Neural crest cell (in vitro differentiated cells): ENCODE measurements at places on chromosomes 1 and 21.

GRCh38 chr1:106957795-106958194, 98.7 kb upstream of the PRMT6 start:
- DNase-seq = no peak

GRCh38 chr1:65420590-65421350, at the start of the genes LEPR and LEPROT:
TSS of gene LEPR (plus strand) at chr1:65420668. CDS start at chr1:65565566, 144,898 bp downstream.
TSS of gene LEPROT (plus strand) at chr1:65420668. CDS start at chr1:65420725, 57 bp downstream.
- no peak for DNase-seq

GRCh38 chr1:239243006-239243405, 143.4 kb upstream of the CHRM3 start:
- DNase-seq = no peak

GRCh38 chr1:215890438-215890837, 323.3 kb downstream of the KCTD3 start:
- DNase-seq = no peak

- no peak for DNase-seq
These were observed 3.7 kb upstream of the IRF6 start for GRCh38 chr1:209809611-209810010.

- DNase-seq = no peak
These were observed 34.4 kb downstream of the WLS start for GRCh38 chr1:68197891-68198290.

DNA sequence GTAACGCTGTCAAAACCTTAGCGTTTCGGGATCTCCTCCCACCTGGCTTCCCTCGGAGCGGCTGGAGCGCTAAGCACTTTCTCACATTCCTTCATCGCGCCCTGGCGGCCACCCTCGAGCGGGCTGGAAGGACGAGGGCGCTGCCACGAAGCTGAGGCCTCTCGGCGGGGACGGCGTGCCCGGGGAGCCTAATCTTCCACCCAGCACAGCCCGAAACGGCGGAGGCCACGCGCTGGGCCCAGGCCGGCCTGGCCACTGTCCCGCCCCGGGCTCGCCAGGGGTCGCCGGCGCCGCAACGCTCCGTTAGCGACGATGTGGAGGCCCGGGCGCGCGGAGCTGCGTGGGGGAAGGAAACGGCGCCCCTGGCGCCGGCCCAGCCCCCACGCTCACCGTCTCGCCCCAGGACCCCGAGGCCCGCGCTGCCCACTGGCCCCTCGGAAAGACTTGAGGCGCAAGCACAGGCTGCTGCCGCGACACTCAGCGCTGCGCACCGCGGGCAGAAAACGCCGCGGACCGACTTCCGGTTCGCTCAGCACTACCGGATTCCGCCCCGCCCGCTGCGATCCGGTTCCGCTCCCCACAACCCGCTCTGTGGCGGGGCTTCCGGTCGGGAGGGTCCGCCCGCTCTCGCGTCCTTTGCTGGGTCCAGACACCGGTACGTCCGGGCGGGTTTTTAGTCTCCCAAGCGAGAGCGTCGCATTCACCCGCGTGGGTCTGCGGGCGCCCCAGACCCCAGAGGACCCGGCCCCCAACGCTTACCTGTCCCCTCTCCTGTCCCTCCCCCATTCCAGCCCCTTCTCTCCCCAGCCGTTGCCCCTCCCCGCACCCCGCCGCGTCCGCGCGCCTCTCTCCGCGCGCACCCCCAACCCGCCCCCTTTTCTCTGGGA, at the start of gene YBEY:
YBEY (plus strand) TSS at position 582 of the 887 bp plus-strand sequence. CDS start 572 bp downstream, outside the sequence.
- DNase-seq = peak; percentile 84

GRCh38 chr1:119587341-119587740, 60.7 kb downstream of the ZNF697 start:
- DNase-seq = no peak

- no peak for DNase-seq
These were observed 2.2 kb downstream of the ELOA start for GRCh38 chr1:23745515-23745914.

- DNase-seq = no peak
These were observed 40.1 kb downstream of the DNM3 start for GRCh38 chr1:171881442-171881841.

DNA sequence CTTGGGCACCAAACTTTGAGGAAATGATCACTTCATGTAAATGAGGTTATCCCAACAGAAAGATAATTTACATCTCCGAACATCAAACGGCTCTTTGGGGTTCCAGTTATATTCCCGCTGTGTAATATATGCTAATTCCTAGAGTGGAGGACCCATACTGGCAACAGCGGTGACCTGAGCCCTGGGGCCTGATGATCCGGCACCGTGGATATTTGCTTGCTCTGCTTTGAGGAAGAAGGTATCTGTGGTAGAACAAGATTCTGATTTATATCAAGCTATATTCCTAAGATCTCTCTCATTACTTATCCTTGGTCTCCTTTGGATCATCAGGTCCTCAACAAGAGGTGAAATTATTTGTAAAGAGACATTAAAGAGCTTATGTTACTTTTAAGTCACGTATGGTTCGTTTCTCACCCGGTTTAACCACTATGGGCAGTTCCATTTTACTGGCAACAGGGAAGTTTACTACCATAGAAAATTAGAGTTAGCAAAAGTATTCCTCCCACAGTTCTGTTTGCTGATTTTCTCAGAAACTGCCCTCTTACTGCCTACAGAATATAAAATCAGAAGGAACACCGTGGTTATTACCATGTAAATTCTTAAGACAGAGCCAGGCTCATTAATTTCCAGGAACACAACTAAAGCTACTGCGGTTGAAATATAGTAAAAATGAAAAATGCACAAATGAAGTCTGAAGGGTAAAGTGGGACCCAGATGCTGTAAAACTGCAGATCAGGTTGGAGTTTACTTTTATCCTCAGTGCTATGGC, 56.7 kb downstream of the MRPL39 start:
- DNase-seq = no peak

DNA sequence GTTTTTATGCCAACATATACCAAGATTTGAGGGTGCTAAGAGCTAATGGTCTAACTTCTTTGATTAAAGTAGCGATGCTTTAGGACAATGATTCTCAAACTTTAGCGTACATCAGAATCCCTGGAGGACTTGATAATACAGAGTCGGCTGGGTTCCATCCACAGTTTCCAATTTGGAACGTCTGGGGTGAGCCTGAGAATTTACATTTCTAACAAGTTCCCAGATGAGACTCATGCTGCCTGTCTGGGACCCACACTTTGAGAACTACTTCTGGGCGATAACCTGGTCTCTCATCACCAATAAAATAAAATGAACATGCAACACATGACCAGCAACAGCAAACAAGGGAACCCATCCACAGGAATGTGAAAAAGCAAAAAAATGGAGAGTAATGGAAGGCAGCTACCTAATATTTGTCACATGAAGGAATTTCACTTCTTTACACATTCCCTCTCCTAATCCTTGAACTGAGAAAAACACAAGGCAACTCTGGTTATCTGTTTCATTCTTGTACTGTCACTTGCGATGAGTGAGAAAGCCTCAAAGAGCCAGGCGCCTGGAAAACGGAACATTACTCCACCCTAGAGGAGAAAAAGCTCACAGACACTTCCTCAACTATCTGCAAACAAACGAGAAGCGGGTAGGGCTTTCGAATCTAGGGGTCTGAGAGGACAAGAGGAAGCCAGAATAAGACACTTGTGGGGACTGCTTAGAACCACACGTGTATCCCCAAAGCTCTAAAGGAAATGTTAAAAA, 14.0 kb downstream of the HSF2BP start:
- peak; percentile 13 for DNase-seq

- DNase-seq = no peak
These were observed 42.0 kb upstream of the PADI2 start for GRCh38 chr1:17161137-17161740.

DNA sequence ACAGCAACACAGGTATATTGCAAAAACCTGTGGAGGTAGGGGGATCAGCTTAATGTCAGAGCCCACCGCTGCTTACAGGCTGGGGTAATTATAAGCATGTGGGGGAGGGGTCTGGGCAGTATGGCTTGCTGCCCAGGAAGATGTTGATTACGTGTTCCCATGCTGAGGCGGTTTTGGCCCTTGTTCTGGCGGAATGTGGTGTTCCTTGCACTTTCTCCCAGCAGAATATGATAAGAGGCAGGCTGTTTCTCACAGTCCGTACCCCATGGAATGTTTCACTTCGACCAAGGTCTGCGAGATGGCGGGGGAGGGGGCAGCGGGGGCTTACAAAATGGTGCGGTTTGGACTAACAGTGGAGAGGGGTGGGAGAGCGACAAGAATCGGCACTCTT, 9.8 kb upstream of the HPCAL4 start:
- DNase-seq = no peak

- no peak for DNase-seq
These were observed 295.4 kb upstream of the DAB1 start for GRCh38 chr1:57719274-57719673.

GRCh38 chr1:183331091-183331742, 87.0 kb downstream of the NMNAT2 start:
- DNase-seq = no peak

DNA sequence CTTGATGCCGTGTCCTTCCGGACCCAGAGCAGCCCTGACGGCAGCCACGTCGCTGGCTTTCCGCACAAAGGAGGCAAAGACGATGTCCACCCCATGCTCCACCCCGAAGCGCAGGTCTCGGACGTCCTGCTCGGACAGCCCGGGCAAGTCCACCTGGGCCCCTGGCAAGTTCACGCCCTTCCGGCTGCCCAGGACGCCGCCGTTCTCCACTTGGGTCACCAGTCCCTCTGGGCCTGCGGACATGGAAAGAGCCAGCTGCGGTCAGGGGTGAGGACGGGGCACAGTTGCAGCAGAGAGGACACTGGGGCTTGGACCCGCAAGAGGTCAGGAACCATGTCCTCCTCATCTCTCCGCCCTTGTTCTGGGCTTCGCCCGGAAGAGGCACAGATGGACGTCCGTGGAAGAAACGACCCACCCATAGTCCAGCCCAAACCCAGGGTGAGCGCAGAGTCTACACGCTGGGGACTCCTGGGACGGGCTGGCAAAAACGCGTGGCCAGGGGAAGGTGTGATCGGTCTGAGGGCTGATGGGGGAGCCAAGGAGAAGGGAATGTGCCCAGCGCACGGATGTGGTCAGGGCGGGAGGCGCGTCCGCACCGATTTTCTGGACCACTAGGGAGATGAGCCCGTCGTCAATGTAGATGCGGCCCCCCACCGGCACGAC, 6.6 kb downstream of the PKLR start:
- no peak for DNase-seq

- no peak for DNase-seq
These were observed 51.0 kb downstream of the DMRTB1 start for GRCh38 chr1:53510215-53510614.

GRCh38 chr1:211938561-211938997, 96.8 kb downstream of the INTS7 start:
- no peak for DNase-seq

- DNase-seq = no peak
These were observed 1.5 kb downstream of the CNST start for GRCh38 chr1:246567646-246568235.

DNA sequence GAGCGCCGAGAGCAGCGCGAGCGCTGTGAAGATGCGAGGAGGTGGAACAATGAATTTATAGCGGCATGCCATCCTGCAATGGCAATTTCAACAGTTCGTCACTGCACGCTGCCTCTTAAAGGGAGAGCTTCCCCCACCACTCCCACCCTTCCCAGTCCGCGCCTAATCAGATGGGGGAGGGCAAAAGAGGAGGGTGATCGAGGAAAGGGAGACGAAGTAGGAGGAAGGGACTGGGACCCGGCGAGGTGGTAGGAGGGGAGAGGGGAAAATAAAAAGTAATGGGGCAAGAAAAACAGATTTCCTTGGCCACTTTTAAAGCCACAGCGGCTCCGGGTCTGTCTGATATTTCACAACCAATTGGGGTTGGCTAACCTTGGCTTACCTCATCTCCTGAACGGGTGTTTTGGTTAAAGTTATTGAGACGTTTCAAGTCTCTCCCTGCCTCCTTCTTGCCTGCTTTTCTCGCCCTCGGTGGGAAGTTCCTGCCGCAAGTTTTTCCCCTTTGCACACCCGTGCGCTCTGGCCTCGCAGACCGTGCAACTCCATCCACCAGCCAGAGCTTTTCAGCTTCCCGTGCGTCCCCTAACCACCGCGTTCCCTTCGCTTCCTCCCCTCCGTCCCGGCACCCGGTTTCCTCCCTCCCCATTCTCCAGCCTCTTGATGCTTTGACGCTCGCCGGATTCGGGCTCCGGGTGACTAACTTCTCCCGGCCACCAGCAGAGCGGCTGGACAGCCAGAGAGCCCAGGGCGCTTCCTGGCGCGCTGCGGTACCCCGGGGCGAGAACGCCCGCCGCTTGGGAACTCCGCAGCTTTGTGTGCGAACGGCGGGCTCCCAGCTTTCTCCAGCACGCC, at the start of gene ADAMTS5:
ADAMTS5 (minus strand) TSS at position 27 of the 852 bp plus-strand sequence. CDS start 697 bp downstream, outside the sequence.
- peak; percentile 37 for DNase-seq

GRCh38 chr1:172574080-172574479, 41.1 kb downstream of the SUCO start:
- no peak for DNase-seq

GRCh38 chr1:26283871-26284596, 4.1 kb downstream of the SH3BGRL3 start:
- no peak for DNase-seq

DNA sequence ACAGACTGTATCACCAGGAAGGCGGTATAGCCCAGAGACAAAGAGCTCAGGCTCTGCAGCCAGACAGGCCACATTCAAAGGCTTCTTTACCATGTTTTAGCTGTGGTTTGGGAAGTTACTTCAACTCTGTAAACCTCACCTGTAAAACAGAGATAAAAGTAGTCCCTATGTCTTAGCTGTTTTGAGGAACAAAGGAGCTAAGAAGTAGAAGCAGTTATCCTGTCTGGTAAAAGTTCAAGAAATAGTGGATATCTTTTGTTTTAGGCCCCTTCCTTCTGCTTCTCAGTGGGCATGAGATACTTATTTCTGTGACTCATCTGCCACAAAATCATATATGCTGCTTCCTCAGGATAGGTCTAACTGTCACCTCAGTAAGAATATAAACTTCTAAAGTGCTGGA, 6.5 kb downstream of the CD34 start:
- no peak for DNase-seq

DNA sequence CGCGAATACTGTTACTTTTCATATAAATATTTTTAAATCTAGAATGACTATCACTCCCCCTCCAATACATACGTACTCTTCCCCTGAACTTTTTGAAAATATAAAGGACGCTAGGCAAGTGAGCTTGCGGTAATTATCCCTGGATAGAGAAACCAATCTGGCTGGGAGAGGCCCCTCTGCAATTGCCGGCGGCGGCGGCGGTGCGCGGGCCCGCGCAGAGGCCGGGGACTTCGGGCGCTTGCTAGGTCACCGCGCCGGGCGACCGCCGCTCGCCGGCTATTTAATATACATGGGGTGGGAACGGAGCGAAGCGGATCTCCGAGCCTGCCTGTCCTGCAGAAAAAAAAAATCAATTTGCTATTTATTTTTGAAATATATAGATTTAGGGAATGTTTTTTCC, 416.3 kb upstream of the ESRRG start:
- DNase-seq = peak; percentile 21

- DNase-seq = no peak
These were observed 40.6 kb upstream of the CYP2J2 start for GRCh38 chr1:59967141-59967697.

GRCh38 chr1:178388418-178389145, 108.2 kb downstream of the CLEC20A start:
- DNase-seq = no peak

GRCh38 chr1:24289937-24290595, 29.1 kb upstream of the GRHL3 start:
- no peak for DNase-seq

- DNase-seq = peak; percentile 52
These were observed 8.6 kb downstream of the HJV start for GRCh38 chr1:146012703-146013558.

- DNase-seq = no peak
These were observed 327.3 kb upstream of the AJAP1 start for GRCh38 chr1:4327142-4327541.

- DNase-seq = no peak
These were observed 44.5 kb upstream of the ENAH start for GRCh38 chr1:225697428-225697827.
